NCI-H1694 treated with DMSO at 0.1 percent for 48 hours (cell line): ENCODE measurements at places on chromosomes 6 and 20.

DNA sequence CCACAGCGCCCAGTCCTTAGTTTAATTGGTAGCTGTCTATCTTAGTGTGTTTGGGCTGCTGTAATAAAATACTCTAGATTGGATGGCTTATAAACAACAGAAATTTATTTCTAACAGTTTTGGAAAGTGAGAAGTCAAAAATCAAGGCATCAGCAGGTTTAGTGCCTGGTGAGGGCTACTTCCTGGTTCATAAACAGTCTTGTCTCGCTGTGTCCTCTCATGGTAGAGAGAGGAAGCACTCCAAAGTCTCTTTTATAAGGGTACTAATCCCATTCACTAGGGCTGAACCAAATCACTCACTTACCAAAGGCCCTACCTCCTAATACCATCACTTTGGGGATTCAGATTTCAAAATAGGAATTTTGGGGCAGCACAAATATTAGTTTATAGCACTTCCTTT is 336.9 kb upstream of the RSPO3 start:
- DNase-seq = no peak

GRCh38 chr6:130116273-130116672 is 97.9 kb downstream of the L3MBTL3 start:
- DNase-seq = no peak

- no peak for DNase-seq
Observed at GRCh38 chr6:157585274-157586087, 204.5 kb downstream of the ZDHHC14 start.

DNA sequence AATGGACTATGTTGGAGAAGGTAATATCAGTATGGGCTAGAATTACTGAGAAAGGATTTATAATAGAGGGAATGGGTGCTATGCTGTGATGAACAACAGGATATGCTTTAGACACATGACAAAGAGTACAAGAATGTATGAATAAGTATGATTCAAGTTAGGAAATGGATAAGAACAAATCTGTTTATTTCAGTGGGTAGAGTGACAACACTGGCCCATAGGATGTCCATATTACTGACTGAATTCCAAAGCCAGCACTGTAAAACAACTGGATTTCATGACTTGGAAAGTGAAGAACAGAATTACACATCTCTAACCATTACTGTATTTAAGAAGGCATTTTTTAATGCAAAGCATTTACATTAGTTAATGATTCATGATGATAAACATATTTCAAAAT is 35.9 kb downstream of the EPM2A start:
- DNase-seq = no peak

DNA sequence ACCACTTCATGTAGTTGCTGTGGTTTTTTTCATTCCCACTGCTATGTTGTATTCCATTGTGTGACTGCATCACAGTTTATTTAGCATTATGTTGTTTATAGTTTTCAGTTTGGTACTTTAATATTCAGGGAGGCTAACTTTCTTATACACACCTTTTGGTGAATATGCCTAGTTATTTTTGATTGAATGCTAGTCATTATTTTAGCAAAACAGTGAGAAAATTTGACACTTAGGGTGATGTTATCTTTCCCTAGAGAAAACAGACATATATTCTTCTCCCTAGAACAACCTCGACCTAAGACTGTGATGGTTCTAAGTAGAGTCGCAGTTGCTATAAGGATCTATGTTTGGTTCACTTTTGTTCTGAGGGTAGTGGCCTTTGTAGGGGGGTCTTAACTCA is 120.8 kb upstream of the B3GAT2 start:
- no peak for DNase-seq

- DNase-seq = peak; percentile 13
Observed at GRCh38 chr20:8005033-8005432, 14.5 kb downstream of the TMX4 start.

DNA sequence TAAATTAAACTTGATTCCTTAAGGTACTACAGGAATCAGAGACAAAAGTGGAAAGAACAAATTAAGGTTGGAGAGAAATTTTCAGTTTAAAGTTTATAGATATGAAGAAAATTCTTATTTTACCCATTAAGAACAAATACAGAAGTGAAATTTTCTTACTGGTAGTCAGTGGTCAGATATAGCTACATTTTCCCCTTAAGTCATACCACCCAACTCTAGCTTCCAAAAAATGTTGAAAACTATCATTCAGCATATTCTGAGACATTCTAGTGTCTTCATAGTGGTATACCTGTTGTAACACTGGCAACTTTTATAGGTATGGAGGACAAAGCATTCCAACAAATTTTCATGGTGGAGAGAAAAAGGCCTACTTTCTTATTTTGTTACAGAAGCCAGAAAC is 15.6 kb upstream of the SUMO4 start:
- no peak for DNase-seq

DNA sequence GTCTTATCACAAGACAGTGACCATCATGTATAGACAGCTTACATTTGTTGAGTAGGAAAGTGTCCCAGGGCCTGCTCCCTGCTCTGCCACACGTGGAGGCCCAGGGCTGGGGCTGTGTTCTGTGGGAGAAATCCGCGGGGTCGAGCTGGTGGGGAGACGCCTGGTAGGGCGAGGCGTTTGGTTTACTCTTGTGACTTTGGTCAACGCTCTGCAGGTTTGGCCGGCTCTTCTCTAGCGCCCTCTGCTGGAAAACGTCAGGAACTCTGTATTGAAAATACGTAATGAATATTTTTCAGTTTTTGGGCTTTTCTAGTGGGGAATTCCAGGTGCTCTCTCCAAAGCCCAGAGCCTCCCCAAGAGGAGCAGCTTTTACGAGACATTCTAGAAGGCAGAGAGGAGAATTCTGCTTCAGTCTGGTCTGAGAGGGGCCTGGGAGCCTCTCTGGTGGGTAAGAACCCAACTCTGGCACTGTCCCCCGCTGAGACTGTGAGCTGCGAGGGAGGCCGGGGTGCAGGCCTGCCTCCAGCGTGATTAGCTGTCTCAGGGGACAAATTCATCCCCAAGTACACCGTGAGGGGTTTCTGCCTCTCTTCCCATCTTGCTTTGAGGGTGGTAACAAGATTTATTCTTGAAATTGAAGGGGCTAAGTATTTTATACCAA is 112.6 kb upstream of the RALGAPA2 start:
- DNase-seq = no peak

GRCh38 chr6:45420083-45420908 is 42.6 kb upstream of the SUPT3H start:
- DNase-seq = no peak

DNA sequence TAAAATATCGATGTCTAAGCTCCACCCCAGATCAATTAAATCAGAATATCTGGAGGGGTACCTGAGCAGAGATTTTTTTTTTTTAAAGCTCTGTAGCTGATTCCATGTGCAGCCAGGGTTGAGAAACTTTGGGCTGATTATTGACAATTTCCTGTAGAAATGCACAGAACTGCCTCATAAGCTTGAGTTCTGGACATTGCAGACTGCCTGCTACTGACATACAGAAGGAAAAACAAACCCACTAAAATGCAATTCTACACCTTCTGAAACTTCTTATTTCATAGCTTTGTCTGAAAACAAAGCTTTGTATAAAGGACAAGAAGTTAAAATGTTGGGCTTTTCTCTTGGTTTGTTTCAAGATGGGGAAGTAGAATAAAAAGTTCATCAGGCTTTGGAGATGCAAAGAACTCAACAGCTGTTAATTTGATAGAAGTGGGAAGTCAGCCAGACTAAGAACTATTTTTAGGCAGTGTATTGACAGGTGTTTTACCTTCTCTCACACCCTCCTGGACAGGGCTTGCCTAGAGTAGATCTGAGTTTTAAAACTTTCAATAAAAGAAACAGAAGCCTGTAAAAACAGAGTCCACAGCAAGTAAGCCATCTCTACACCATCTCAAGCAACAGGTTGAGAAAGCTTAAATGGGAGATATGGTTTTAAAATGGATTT is 147.7 kb downstream of the KCNQ5 start:
- DNase-seq = no peak

DNA sequence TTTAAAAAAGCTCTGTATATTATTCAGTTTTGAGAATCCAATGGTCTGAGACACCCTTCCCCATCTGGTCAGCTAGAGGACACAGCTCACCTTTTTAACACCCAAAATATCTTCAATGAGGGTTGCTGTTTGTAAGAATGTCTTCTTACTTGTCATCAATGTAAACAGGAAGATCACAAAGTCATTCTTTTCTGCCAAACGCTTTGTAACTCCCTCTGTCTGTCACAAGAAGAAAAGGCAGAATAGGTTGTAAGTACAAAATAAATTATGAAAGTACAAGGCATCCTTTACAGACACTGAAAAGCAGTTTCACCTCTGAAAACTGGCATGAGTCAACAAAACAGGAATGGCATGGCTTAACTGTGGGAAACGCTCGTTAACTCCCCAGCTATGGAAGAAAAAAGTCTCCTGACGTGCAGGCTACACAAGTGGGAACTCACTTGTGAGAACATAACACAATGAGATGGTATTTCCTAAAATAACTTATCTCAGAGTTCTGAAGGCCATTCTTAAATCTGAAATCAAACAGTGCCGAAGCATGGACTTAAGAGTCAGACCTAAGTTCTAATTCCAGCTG is 42.7 kb downstream of the TRPC4AP start:
- no peak for DNase-seq

- DNase-seq = no peak
Observed at GRCh38 chr20:63132715-63133471, 83.0 kb downstream of the YTHDF1 start.

GRCh38 chr6:43687437-43688347 is at the start of gene MRPS18A:
Gene MRPS18A (minus strand): TSS chr6:43687791. CDS start chr6:43687779, 12 bp downstream.
- DNase-seq = peak; percentile 32

DNA sequence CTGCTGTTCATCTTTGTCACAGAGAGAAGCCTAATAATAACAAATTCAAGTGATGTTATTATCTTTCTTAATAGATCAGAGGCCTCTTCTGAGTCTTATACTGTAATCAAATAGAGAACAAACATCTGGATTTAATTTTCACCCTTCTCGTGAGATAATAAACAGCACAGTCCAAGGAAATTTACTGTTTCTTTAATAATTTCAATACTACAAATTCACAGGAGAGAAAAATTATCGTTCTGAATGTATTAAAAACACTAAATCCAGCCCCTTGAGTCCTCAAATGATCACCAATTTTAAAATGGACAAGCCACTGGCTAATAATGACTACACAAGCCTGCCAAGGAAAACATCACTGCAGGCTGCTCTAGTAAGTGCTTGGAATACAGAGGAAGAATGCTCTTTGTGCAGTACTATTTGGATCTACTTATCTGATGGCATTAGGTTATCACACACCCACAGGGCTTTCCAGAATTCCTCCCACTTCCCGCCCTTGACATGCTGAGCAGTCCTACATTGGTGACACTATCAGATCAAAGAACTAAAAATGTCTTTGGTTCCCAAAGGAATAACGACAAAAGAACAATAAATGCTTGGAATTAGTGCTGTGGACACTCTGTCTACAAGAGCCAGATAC is 38.1 kb downstream of the SYNE1 start:
- no peak for DNase-seq

DNA sequence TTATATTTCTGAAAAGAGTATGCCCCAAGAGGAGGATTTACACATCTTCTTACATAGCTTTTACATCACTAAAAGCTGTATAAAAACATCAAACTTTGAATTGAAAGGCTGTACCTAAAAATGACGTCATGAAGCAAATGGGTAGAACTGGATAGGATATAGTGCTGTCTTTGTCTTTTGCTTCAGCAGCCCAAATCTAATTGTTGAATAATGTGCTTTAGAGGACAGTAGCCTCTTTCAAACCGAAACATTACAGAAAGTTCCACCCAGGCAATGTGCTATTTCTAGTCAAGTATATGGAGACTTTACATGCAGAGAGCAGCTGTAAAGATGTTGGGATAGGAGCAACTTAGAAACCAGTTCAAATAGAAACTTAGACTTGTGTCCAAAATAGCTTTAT is 51.9 kb downstream of the ADGRG6 start:
- DNase-seq = no peak

DNA sequence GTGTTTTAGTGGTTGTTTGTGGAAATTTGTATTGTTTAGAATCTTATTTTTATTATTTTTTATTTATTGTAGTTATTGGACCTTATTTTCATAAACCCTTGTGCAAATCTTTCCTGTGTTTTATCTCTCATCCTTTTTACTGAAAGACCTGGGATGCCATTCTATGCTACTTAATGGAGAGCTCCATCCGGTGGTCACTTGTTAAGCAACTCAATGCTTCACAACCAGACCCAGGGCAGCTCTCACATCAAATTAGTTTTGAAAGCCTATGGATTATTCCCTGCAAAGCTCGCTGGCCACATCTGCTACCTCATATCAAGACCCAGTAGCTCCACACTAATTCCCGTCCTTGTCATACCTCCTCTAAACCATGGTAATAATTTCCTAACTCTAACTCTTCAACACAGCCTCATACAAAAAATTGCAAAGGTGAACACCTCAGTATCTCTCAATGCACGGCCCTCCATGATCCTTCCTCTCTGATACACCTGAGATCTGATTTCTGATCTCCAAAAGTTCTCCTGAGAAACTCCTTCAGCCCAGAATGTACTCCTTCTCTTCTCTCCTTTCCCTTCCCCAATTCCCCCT is 296.6 kb upstream of the MANEA start:
- peak; percentile 70 for DNase-seq

- DNase-seq = peak; percentile 3
Observed at GRCh38 chr6:24547243-24547642, 52.5 kb downstream of the ALDH5A1 start.

DNA sequence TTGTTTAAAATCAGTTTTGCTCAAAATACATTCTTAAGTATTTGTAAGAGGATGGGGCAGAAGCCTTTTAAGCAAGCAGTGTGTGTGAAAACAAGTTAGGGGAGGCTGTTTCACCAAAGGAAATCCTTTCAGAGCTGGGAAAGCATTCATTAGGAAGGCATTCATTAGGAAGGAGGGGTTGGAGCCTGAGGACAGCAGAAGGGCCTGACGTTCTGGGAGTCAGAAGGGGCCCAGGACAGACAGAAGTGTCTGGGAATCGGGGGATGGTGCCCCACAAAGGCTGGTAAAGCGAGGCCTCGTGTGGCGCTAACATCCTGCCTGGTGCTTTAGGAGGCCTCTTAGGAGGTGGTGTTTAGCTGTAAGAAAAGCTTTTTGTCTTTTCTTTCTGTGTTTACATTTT is 80.6 kb upstream of the NXT1 start:
- DNase-seq = no peak

GRCh38 chr6:81865712-81866111 is 113.2 kb upstream of the TENT5A start:
- DNase-seq = no peak

GRCh38 chr6:132520953-132521352 is 8.0 kb upstream of the STX7 start:
- no peak for DNase-seq
